ENCODE measurements at places on chromosomes 16 and 17.
A peak's percentile ranks its signal among the peaks of the same experiment; 100 is the strongest.

GRCh38 chr16:84103678-84104077 is 13.1 kb downstream of the MBTPS1 start:
- no peak for DNase-seq

- no peak for DNase-seq
Observed at GRCh38 chr17:39114723-39115122, 36.7 kb downstream of the PLXDC1 start.

DNA sequence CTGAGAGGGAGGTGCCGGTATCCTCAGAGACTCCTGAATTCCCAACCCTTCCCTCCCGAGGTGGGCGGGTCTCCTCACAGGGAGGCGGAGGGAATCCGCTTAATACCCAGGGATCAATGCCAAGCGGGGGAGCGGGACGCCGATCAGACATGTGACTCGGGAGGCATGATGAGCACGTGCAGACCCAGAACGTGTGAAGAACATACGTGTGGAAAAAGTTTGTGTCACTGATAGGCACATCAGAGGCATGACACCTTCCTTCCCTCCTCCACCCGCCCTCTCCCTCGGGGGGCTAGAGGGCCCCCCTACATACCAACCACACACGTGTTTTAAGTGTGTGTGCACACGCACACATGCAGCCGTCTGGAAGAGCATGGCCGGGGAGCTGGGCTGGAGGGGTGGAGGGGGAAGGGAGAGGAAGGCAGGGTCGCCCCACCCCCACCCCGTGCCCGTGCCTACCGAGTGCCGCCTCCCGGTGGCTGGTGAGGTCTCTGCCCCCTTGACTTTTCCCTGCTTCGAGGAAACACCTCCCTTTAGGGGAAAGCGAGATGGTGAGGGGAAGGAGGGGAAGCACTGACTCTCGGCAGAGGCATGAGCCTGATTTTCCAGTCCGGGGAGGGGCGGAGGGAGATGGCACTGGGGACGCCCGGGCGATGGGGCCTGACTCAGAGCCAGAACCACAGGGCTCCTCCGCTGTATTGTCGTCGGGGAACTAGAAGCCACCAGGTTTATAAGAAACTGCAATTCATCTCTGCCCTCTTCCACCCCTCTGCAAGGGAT is 12.1 kb upstream of the TBX21 start:
- DNase-seq, result peak; percentile 91

DNA sequence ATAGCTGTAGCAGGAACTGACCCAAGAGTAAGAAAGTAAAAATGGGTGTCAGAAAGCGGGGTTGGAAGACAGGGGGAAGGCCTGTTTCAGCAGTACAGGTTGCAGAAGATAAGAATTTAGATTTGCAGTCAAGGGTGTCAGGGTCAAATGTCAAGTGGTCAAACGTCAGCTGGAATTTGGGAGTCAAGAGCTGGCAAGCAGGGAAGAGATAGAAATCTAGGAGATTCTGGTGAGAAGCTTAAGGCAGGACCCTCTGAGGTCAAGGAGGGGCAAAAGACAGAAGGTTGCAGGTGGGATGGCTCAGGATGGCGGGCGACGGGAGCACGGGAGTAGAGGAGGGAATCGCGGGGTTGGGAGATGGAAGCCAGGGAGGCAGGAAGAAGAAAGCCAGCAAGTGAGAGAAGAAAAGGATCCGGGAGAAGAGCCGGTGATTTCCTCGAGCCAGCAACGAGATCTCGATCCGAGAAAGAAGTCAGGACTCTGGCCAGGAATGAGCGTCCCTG is 335 bp downstream of the SLC25A35 start:
- DNase-seq, result no peak

DNA sequence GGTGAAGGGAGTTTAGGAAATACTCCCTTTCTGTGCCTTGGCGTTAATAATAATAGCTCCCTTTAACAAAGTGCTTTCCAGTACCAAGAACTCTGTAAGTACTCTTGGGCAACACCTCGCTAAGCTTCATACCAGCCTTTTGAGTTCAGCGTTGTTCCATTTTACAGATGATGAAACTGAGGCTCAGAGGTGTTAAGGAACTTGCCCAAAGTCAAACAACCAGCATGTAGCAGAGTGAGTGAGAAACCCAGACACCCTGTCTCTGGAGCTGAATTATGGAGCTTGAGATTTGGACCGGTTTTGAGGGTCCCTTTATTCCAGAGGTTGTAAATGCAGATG is 607 bp downstream of the KATNIP start:
- no peak for DNase-seq

DNA sequence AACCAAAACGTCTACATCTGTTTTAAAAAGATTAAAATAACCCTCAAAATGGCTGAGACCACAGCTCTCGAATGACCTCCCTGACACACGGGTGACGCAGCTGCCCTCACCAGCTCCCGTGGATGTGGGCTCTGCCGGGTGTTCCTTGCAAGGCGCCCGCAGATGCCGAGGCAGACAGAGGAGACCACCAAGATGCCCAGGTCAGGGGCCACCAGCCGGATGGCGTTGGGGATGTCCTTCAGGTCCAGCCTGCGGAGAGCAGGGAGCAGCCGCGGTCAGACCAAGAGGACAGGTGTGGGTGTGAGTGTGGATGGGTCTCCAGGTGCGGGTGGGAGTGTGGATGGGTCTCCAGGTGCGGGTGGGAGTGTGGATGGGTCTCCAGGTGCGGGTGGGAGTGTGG is 35.1 kb downstream of the CTU2 start:
- DNase-seq, result no peak

GRCh38 chr17:18241229-18241871 is 15.9 kb downstream of the LLGL1 start:
- DNase-seq, result no peak

- peak; percentile 54 for DNase-seq
Observed at GRCh38 chr16:29811170-29811895, 660 bp upstream of the PRRT2 start.

- DNase-seq, result peak; percentile 96
Observed at GRCh38 chr16:15672514-15673167, 22.6 kb downstream of the NDE1 start.

- DNase-seq, result no peak
Observed at GRCh38 chr16:65418435-65418834, 296.6 kb upstream of the CDH11 start.

GRCh38 chr17:992933-993332 is 4.0 kb upstream of the TIMM22 start:
- DNase-seq, result no peak

- DNase-seq, result no peak
Observed at GRCh38 chr16:23368469-23368868, 66.4 kb downstream of the SCNN1B start.

- no peak for DNase-seq
Observed at GRCh38 chr16:81808933-81809480, 29.9 kb downstream of the PLCG2 start.

- DNase-seq, result no peak
Observed at GRCh38 chr17:4892499-4893221, 6.7 kb upstream of the C17orf107 start.

DNA sequence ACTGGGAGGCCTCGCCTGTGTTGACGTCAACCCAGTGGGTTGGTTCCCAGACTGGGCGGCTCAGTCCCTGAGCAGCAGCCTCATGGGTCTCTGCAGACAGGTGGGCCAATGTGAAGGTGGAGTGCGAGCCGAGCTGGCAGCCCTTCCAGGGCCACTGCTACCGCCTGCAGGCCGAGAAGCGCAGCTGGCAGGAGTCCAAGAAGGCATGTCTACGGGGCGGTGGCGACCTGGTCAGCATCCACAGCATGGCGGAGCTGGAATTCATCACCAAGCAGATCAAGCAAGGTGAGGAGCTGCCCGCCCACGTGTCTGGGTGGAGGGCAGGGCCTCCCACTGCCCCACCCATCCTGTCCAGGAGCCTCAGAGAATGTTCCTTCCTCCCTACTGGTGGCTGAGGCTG is 44.1 kb downstream of the MRC2 start:
- DNase-seq, result no peak

- DNase-seq, result no peak
Observed at GRCh38 chr16:81394966-81395655, 49.5 kb upstream of the CMIP start.

- DNase-seq, result no peak
Observed at GRCh38 chr17:42329025-42329976, 41.0 kb downstream of the STAT5A start.

DNA sequence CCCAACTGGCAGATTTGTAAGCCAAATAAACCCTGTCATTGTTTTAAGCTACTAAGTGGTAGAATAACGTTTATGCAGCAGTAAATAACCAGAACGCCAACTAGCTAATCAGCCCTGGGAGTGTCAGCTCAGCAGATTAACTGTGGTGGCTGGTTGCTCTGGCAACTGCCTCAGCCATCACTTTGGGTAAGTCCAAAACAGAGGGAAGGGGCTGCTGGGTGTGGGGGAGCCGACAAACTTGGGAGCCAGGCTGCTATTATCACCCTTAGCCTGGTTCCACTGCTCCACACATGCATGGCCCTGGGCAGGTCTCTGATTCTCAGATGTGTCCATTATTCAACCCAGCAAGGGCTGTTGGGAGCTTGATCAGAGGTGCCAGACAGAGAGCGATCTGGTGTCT is 22.2 kb upstream of the RHOT1 start:
- no peak for DNase-seq

- peak; percentile 86 for DNase-seq
Observed at GRCh38 chr17:51000835-51001638, 119.6 kb downstream of the SPAG9 start.

DNA sequence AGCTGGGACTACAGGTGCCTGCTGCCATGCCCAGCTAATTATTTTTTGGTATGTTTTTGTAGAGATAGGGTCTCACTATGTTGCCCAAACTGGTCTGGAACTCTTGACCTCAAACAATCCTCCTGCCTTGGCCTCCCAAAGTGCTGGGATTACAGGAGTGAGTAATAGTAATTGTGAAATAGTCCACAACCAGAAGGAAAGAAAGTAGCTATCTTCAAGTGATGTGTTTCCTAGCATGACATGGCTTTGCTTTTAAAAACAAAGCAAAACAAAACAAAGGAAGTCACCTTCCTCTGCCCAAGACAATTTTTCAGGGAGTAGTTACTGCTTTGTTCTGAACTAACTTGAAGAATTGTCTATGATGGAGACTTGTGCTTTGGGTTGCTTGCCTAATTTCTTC is 27.0 kb downstream of the ATP6V0A1 start:
- DNase-seq, result no peak

GRCh38 chr16:26391833-26392232 is 674.9 kb upstream of the C16orf82 start:
- DNase-seq, result no peak

DNA sequence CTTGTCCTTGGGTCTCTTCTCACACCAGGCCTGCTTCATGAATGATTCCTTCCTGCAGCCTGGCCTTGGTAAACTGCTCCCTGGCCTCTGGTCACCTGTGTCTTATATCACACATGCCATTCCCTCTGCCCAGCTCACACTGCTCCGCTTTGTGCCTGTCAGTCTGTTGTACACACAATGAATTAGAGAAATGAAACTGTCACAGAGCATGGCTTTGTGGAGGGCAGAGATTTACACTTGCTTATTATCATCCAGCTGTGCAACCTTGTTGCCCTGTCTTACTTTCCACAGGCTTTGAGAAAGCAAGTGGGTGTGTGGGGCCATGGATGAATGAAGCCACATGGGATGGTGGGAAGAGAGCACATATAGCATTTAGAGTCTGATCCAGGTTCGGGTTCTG is 22.4 kb downstream of the ALDH3A2 start:
- DNase-seq, result no peak
